ENCODE measurements at places on chromosomes 3 and 15.

DNA sequence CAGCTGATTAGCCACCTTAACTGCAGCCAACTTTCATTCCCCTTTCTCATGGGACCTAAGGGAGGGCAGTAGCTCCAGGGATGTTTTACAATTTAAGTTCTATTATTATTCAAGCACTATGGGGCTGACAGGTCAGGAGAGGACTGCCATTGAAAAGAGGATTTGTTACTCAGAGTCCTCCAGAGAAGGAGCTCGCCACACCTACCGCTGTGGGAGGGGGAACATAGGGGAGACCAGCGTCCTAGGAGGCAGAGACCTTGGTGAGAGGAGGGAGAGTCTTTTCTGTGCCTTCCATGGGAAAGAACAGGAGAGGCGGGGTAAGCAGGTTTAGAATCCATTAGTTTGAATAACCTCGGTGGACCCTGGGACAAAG is 14.4 kb downstream of the ATP10A start:
- H3K36me3 ChIP-seq, result no peaks in the 10 kb centered on the region
- H3K27ac ChIP-seq, result peak overlapping the region; percentile 81
- peaks cover 17% of the 10 kb centered on the region for H3K4me1 ChIP-seq
- H3K4me3 ChIP-seq, result no peak overlapping the region
- DNase-seq, result no peak
- H3K27me3 ChIP-seq, result no peaks in the 10 kb centered on the region

GRCh38 chr3:29751647-29752314 is 470.9 kb downstream of the RBMS3 start:
- H3K27me3 ChIP-seq, result no peaks in the 10 kb centered on the region
- no peak overlapping the region for H3K4me3 ChIP-seq
- H3K36me3 ChIP-seq, result no peaks in the 10 kb centered on the region
- no peak for DNase-seq
- H3K27ac ChIP-seq, result no peak overlapping the region

- no peaks in the 10 kb centered on the region for H3K4me1 ChIP-seq
- no peak overlapping the region for H3K4me3 ChIP-seq
- no peak overlapping the region for H3K27ac ChIP-seq
- H3K27me3 ChIP-seq, result no peaks in the 10 kb centered on the region
- H3K36me3 ChIP-seq, result no peaks in the 10 kb centered on the region
Observed at GRCh38 chr3:81951106-81951505, 189.7 kb upstream of the GBE1 start.

DNA sequence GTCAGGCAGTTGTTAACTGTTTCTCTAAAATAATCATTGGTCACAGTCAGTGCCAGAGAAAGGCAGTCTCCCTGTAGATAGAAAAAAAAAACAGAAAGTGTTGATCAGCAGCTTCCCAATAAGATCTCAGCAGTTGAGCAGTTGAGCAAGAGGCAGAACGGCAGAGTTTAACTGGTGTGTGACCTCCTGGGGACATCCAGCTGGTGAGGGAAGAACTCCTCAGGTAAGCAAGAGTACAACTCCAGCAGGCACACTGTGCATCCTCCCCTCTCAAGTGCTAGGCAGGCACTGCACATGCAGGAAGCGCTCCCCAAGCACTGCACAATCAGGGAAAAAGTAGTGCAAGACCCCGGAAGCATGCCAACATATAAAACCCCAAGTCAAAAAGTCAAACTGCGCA is 1287.2 kb downstream of the NSUN3 start:
- H3K4me3 ChIP-seq, result no peak overlapping the region
- no peaks in the 10 kb centered on the region for H3K27me3 ChIP-seq
- H3K36me3 ChIP-seq, result no peaks in the 10 kb centered on the region
- no peak overlapping the region for H3K27ac ChIP-seq
- peaks cover 9% of the 10 kb centered on the region for H3K4me1 ChIP-seq

- H3K27me3 ChIP-seq, result no peaks in the 10 kb centered on the region
- H3K4me3 ChIP-seq, result no peak overlapping the region
- H3K27ac ChIP-seq, result no peak overlapping the region
- peaks cover 36% of the 10 kb centered on the region for H3K4me1 ChIP-seq
- H3K36me3 ChIP-seq, result no peaks in the 10 kb centered on the region
Observed at GRCh38 chr15:71743861-71744382, 66.4 kb upstream of the NR2E3 start.

DNA sequence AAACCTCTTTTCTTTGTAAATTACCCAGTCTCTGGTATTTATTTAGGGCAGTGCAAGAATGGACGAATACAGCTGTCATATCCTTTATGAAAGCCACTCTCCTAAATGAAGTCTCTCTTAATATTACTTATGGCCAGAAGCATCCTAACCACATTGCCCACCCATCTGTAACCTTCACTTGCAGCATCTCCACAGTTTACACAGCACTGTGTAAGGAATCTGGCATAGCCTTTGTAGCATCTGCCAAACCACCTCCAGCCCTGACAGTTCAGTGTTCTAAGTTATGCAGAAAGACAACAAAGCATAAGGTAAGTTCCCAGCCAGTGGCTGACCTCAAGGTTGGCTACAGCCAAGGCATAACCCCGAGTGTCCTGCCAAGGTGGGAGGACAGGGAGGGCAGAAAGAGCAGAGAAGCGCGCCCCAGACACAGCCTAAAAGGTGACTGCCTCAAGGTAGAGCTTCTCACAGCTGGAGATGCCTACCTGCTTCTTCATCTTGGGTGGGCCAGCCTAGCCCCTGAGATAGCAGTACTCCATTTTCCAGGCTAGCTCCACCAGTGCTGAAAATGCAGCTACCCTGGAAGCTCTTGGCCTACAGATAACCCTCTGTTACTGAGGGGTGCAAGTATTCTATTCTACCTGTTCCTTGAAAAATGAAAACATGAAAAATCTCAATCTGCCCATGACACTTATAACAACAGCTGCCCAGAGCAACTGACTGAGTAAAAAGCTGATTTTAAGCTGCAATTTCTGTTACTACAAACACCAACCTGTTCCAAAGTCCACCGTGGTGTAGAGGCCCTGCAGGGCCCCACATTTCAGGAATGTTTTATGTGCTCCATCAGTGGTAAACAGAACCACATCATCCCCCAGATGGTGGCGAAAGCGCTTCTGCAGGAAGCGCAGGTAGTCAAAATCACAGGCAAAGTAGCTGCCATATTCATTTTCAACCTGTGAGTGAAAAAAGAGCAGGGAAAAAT is 39.3 kb downstream of the GLB1 start:
- no peak overlapping the region for H3K4me3 ChIP-seq
- peaks cover 41% of the 10 kb centered on the region for H3K4me1 ChIP-seq
- no peaks in the 10 kb centered on the region for H3K27me3 ChIP-seq
- DNase-seq, result peak; percentile 60
- H3K27ac ChIP-seq, result peak overlapping the region; percentile 91

DNA sequence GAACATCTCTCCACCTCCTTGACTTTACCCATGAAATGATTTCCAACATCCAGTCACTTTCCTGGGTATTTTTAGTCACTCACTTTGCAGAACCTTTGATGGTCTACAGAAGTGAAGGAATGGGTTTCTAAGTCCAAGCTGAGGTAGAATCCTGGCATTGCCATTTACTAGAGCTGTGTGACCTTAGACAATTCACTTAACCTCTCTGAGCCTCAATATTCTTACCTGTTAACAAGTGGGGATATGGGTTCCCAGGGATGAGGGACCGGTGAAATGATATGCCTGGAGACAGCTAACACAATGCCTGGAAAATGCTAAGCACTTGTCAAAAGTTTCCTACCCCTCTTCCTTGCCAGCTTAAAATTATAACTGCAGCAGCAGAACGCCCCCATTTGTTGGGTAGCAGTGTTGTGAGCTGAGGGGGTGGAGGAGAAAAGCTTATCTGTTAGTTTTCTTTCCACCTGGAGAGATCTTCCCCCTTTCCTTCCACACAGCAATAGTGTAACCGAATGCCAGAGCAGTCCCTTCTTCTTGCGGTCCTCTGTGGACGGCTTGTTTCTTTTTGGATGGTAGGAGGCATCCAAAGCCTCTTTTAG is 319.2 kb upstream of the LRRFIP2 start:
- no peak overlapping the region for H3K4me3 ChIP-seq
- peak overlapping the region; percentile 40 for H3K27ac ChIP-seq
- H3K4me1 ChIP-seq, result peaks cover 11% of the 10 kb centered on the region
- DNase-seq, result no peak
- H3K36me3 ChIP-seq, result no peaks in the 10 kb centered on the region
